Colonic mucosa (tissue), 4 donors: ENCODE measurements at places on chromosomes 5 and 9.

- DNase-seq = no peak
Observed at GRCh38 chr9:8649160-8649559, 849.6 kb upstream of the DMAC1 start.

GRCh38 chr5:62287237-62287636, 18.8 kb upstream of the KIF2A start:
- no peak for DNase-seq

DNA sequence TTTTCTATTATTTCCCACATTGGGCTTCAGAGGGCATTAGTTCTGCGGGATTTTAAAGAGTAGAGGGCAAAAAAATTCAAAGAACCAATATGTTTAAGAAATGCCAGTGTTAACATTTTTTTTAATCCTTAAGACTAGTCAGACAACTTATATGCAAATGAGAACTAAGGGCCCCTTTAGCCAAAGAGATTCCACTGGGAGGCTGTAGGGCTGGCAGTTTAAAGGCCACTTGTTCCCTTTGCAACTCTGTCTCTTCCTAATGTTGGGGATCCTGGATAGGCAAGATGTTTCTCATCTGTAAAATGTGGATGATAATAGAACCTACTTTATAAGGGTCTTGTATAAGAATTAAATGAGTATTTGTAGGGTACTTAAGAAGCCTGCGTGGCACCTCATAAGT, 1395.9 kb downstream of the PTPRD start:
- DNase-seq = no peak

DNA sequence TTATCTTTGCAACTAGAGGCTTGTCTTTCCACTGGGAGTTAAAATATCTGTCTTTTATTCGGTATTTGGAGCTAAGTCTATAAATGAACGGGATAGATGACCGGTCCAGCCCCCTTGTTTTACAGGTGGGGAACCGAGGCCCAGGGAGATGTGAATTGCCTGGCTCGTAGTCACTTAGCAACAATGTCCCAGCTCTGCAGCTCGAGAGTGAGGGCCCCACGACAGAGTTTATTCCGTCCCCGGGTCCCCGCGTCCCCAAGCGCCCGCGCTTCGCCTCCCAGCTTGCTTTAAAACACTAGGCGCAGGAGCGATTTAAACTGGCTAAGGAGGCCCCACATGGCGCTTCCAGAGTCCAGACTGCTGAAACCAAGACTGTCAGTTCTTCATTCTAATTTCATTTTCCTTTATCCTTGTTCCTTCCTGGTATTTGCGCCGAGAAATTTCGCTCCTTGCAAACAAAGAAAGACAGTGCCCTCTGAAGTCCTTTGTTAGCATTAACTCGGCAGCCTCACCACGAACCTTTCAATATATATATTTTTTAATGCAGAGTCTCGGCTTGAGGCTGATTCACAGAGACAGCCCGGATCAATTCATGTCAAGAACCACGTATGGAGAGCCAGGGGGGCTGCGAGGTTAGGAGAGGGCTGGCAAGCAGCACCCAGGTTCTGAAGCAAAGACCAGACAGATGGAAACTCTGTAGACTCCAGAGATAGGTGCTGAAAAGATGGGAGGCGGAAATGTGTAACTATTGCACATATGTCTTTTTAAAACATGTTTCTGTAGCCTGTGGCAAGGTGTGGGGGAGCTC, 1.4 kb upstream of the ENC1 start:
- peak; percentile 67 for DNase-seq

DNA sequence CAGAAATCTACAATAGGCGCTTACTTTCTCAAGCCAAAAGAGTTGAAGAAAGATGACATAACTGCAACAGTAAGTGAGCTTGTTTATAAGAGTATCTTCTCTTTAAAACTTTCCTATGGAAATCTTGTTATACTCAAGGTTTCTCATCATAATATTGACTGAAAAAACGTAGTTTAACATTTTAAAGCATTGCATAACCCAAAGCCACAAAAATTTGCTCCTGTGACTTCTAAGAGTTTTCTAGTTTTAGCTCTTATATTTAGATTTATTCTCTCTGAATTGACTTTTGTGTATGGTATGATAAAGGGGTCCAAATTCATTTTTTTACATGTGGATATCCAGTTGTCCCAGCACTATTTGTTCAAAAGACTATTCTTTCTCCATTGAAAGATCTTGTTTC, 15.2 kb downstream of the WDR36 start:
- DNase-seq = no peak

DNA sequence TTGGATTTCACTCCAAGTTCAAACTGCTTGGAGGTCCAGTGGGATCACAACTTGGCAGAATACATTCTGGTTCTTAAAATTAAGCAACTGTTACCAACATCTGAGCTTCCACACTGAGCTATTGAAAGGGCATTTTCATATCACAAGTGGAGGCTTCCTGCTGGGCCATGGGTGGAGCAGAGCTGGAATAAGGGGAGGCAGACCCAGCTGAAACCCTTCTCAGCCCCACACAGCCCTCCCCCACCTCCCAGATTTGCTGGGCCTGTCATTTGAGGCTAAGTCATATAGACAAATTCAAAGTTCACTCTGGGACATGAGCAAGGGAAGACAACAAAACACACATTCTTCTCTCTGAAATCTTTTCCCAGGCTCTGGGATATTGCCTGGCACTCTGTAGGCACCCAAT, 79.9 kb downstream of the ACTL7B start:
- no peak for DNase-seq

DNA sequence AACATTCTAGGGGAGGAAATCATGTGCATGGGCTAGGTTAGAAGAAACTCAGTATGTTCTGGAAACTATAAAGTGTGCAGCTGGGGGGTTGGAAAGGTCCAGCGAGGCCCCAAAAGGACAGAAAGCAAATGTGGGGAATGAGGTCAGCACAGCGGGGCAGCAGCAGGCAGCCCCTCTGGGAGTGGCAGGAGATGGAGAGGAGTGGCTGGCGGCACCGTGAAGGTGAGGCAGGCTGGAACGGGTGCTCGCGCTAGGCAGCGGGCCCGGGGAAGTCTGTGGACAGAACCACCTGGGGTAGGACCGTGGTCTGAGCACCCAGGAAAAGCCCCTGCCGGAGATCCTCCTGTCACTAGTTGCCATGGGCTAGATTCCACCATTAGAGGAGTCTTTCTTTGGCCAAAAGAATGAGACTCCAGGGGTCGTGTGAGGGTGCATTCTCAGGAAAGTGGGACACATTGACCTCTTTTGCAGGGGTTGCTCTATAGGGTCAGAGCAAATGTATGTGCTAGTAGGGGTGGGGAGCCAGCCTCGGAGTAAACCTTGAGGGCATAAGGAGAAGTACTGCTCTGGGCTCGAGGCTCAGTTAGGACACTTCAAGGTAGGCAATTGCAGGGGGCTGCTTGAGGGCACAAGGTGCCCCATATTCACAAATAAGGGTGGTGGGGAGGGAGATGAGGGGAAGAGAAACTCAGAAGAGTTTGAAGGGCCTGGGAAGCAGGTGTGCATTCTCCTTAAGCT, 61.2 kb downstream of the IL6ST start:
- no peak for DNase-seq

GRCh38 chr9:123722378-123722777, 207.5 kb downstream of the DENND1A start:
- DNase-seq = no peak

GRCh38 chr5:158737536-158738027, 362.1 kb downstream of the EBF1 start:
- no peak for DNase-seq

- DNase-seq = no peak
Observed at GRCh38 chr5:90111364-90112032, 298.1 kb downstream of the CETN3 start.

- DNase-seq = no peak
Observed at GRCh38 chr5:60161340-60161934, 267.9 kb upstream of the PDE4D start.

GRCh38 chr5:122327110-122327509, 15.1 kb downstream of the SNCAIP start:
- DNase-seq = no peak

GRCh38 chr5:56056875-56057274, 62.1 kb upstream of the IL6ST start:
- DNase-seq = no peak

DNA sequence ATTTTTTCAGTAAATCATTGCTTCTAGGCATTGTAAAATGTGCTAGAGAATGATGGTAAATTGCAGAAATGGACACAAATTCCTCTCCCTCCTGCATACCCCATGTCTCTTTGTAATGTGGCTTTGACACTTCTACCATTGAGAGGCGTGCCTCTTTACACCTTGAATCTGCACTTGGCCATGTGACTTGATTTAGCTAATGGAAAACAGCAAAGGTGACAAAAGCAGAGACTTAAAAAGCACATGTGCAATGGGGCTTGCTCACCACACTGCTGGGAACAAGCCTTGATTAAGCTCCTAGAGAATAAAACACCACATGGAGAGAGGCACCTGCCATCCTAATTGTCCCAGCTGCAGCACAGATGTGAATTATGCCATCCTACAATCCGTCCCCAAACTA, 69.9 kb upstream of the NAA35 start:
- DNase-seq = no peak

- no peak for DNase-seq
Observed at GRCh38 chr9:82565188-82565969, 497.6 kb downstream of the RASEF start.

GRCh38 chr5:177130211-177131018, 3.2 kb upstream of the NSD1 start:
- no peak for DNase-seq

DNA sequence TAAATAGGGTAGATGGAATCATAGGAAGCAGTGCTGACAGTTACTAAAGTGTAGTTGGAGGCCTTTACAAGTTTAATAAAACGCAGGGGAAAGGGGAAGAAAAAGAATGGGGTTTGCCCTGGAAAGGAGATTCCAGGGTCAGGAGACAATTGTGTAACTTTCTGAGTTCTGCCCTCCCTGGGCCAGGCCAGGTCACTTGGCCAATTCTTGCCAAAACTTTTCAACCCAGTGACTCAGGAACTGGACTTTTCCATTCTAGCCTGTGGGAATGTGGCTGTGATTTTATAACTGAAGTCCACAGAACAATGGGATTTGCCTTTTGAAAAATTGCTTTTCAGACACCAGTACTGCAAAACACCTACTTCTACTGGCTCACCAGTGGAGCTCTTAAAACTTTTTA, 289.8 kb upstream of the ANKRD55 start:
- no peak for DNase-seq

- DNase-seq = no peak
Observed at GRCh38 chr9:108300306-108301287, 555.2 kb downstream of the ACTL7B start.

DNA sequence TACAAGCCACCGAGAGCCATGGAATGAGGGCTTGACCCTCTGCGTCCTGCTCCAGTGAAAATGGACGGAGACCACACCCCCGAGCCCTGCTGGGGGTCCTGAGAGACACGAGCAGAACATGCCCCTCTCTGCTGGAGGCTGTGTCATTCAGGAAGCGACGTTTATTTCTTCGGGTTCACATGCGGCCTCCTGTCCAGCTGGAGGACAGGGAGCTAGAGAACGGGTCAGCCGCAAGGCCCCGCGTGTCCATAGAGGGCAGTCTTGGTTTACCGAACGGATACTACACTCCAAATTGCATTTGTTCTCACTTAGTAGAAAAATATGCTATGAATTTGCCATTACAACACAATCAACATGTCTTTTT, 36.1 kb downstream of the MRPL36 start:
- DNase-seq = no peak

GRCh38 chr9:21994556-21995005, at the start of gene CDKN2B-AS1:
Gene CDKN2B-AS1, plus strand, starts transcription at chr9:21994791.
- peak; percentile 66 for DNase-seq

GRCh38 chr5:177445917-177446199, 756 bp upstream of the PRR7 start:
- DNase-seq = no peak

- no peak for DNase-seq
Observed at GRCh38 chr5:38725371-38725865, 120.4 kb upstream of the OSMR start.

DNA sequence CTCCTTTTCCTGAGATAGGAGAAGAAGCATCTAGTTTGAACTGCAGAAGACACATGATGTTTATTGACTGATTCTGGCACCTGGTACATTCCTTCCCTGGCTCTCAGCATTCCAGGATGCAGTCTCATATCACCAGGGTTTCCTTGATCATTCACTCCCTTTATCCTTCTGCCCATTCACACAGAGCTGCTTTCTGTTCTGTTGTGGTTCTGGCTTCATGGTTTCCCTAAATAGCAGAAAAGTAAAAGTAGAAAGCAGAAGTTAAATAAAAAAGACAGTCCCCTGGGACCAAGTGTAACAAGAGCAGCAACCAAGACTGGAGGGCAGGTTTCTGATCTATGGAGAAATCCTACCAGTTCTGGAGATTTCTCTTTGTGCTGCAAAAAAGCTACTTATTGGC, 3.2 kb downstream of the IFNA8 start:
- DNase-seq = no peak

- no peak for DNase-seq
Observed at GRCh38 chr5:307794-308579, 13.5 kb upstream of the AHRR start.

DNA sequence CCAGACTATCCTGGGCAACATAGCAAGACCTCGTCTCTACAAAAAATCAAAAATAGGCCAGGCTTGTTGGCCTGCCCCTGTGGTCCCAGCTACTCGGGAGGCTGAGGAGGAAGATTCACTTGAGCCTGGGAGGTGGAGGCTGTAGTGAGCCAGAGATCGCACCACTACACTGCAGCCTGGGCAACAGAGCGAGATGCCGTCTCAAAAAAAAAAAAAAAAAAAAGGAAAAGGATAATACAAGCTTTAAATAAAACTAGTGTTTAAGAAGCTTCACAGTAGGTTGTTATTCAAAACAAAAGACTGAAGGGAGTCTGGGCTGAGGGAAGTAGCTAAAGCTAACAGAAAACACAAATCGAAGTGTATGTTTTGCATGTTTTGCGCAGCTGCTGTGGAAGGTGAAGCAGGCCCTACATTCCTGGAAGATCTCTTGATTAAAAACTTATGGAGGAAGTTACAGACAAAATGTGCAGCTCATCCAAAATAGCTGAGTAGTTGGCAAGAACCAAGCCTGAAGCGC, 581 bp upstream of the C9orf40 start:
- DNase-seq = peak; percentile 20

DNA sequence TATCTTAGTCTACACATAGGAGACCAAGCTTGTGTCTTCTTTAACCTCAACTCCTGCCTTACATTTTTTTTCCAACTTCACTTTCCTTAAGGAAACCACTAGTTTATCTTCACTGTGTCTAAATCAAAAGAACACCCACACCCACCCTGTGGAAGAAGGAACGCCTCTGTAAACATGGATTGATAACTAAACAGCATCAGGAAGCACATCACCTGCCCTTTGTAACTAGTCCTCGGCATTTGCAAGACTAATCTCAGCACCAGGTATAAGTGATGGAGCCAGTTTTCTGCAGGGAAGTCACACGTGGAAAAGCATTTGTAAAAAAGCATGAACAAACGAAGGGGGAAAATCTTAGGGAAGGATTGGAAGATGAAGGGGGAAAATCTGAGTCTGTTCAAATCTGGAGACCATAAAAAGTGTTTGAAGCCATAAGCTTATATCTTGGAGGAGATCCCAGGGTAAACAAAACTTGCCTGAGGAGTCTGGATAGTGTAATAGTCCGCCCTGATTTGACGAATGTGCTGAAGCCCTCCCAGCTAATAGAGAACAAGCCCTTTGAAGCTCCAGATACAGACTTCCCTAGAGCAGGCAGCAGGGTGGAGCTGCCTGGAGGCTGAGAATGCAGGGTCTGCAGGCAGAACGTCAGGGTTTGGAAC, 117.3 kb upstream of the LHFPL2 start:
- DNase-seq = no peak

- DNase-seq = no peak
Observed at GRCh38 chr9:112245126-112245525, 70.0 kb upstream of the SUSD1 start.
